ENCODE measurements at places on chromosomes 7 and 10. TPM values are rescaled to one million over a fixed set of nuclear protein-coding genes. Genes with fewer than 3 reads are reported as not detected.

GRCh38 chr7:150668472-150668911, 17.0 kb upstream of the GIMAP2 start:
- DNase-seq = peak; percentile 73

DNA sequence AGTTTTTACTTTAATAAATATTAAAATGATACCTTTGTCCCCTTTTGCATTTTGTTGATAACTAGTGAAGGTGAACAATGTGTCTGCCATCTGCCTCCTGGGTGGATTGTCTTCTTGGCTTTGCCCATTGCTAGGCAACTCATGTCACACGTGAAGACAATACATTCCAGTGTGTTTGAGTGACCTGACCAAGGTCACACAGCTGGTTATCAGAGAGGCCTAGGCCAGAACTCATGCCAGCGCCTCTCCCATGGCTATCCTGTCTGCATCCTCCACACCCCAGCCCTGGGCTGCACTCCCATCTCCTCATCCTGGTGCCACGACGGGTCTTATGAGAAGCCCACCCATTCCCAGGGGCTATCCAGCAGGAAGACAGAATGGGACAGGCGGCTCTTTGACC, 108.7 kb downstream of the PLCE1 start:
- no peak for DNase-seq

DNA sequence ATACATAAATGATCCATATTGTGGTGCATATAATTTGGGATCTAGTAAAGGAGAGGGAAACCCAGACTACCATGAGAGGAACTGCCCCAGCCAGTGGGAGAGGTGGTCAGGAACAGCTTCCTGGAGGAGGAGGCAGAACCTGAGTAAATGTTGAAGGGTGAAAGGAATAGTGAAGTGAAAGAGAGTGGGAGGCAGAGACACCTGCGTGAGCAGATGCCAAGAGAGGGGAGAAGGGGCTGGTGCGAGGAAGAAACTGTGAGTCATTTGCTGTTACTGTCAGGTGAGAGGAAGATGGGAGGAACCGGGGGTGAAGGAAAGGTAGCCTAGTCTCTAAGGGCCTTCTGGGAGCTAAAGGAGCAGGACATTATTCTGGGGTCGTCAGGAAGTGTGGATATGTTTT, 294.8 kb downstream of the GRID1 start:
- DNase-seq = no peak

GRCh38 chr10:129471447-129472175, 4.6 kb downstream of the MGMT start:
- DNase-seq = no peak

DNA sequence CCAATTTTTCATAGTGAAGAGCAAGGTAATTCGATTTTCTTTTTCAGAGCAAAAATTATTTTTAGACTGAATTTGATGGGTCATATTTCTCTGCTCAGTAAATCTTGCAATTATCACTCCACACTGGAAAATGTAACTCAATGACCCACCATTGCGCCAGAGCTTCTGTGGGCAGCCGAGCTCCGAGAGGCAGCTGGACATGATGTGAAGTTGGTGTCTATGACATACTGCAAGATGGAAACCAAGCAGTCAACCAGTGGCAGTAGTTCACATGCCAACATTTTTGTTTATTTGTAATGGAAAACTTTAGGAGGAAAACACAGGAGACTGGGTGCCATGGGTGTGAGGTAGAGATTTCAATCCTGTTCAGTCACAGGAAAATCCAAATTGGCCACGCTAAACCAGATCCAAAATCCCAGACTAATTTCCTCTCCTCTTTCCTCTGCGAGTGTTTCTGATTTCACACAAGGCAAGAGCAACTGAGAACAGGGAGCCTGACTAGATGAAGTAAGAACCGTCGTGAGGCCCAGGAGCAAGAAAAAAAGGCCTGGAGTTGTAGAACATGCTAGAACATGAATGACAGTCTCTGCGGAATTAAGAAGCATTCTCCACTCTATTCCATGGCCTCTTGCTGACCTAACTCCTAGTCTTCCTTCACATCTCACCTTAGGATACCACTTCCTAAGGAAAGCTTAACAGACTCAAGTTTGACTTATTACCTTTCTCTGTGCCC, 39.3 kb downstream of the CALD1 start:
- DNase-seq = no peak

DNA sequence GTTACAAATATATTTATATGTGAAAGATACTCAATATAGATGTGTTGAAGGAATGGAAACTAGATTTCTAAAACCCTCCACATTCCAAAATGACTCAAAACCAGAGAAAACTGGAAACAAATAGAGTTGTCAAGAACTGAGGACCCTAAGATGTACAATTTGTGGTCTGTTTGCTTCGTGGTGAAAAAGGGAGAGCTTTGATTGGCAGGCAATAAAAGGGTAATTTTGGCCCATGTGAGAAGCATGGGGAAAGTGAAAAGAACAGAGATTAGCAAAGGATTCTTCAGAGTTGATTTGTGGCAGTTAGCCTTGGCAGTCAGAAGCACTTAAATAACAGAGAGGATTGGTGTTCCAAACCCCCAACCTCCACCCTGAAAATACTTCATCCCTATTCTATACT, 37.1 kb upstream of the DKK1 start:
- DNase-seq = no peak

ZNF92 gene
- total RNA-seq = 29.7 TPM

SEC23IP gene
- total RNA-seq = 21.1 TPM

All from CD4-positive, alpha-beta T cell (primary cell).